Activated T-cell treated with anti-CD3 and anti-CD28 coated beads, Interleukin-2, amount 50 U/mL, for 4 hours (primary cell): ENCODE measurements at places on chromosomes 12 and 14. TPM values are rescaled to one million over a fixed set of nuclear protein-coding genes. Genes with fewer than 3 reads are reported as not detected.

GRCh38 chr12:129145381-129145780, 292.1 kb downstream of the GLT1D1 start:
- no peak for DNase-seq

DNA sequence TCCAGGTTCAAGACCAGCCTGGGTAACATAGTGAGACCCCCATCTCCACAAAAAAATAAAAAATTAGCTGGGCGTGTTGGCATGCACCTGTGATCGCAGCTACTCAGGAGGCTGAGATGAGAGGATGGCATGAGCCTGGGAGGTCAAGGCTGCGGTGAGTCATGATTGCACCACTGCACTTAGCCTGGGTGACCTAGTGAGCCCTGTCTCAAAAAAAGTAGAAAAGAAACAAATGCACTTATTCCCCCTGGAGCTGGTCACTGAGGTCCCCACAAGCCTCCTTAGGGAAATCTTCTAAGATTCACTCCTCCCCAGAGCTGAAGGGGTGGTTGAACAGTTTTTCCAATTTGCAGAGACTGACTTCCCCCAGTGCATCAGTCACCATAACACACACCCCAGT, 1.6 kb downstream of the CD9 start:
- no peak for DNase-seq

- DNase-seq: no peak
Observed at GRCh38 chr14:81474148-81474492, 59.5 kb downstream of the SEL1L start.

GRCh38 chr14:100784523-100785337, 41.2 kb upstream of the MEG3 start:
- DNase-seq: no peak

- no peak for DNase-seq
Observed at GRCh38 chr12:121712190-121712460, 427 bp upstream of the TMEM120B start.

DNA sequence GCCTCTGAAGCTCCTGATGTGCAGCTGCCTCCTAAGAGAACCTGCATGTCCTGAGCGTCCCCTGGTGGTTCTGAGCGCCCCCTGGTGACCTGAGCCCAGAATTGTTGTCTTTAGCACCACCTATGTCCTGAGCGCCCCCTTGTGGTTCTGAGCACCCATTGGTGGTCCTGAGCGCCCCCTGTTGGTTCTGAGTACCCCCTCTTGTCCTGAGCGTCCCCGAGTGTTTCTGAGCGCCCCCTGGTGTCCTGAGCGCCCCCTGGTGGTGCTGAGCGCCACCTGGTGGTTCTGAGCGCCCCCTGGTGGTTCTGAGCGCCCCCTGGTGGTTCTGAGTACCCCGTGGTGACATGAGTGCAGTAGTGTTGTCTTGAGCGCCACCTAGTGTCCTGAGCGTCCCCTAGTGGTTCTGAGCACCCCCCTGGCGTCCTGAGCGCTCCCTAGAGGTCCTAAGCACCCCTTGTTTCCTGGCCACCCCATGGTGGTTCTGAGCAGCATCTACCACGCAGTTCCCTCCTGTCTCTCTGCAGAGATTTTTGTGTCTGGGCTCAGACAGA, 782.5 kb downstream of the TMEM121 start:
- peak; percentile 54 for DNase-seq

GRCh38 chr12:98173773-98174427, 341.5 kb upstream of the TMPO start:
- no peak for DNase-seq

GRCh38 chr14:85439696-85440328, 90.1 kb upstream of the FLRT2 start:
- no peak for DNase-seq

Gene RD3L
- not detected for total RNA-seq

Gene CIT
- 5.3 TPM for total RNA-seq

Gene NGB
- not detected for total RNA-seq

Gene SYCP3
- 0.13 TPM for total RNA-seq
